ENCODE measurements at places on chromosomes 5 and 9. TPM values are rescaled to one million over a fixed set of nuclear protein-coding genes. Genes with fewer than 3 reads are reported as not detected.

The HACD4 gene
- total RNA-seq: 3.7 TPM

The LCP2 gene
- total RNA-seq: 10.2 TPM

The RGS7BP gene
- total RNA-seq: 5.4 TPM

The ALDOB gene
- 0.40 TPM for total RNA-seq

The CKMT2 gene
- total RNA-seq: 3.6 TPM

The GADD45G gene
- 5.8 TPM for total RNA-seq

The GABRA1 gene
- 25.3 TPM for total RNA-seq

The SPACA9 gene
- 10.1 TPM for total RNA-seq

The ADRB2 gene
- 4.4 TPM for total RNA-seq

The DMRT3 gene
- total RNA-seq: 0.72 TPM

The IFNA13 gene
- not detected for total RNA-seq

The CCL21 gene
- 0.44 TPM for total RNA-seq

Measured in spinal cord (tissue), 10 donors.